Mesenchymal stem cell (in vitro differentiated cells and primary cell): ENCODE measurements at places on chromosomes 12 and 14.
A peak's percentile ranks its signal among the peaks of the same experiment; 100 is the strongest.

DNA sequence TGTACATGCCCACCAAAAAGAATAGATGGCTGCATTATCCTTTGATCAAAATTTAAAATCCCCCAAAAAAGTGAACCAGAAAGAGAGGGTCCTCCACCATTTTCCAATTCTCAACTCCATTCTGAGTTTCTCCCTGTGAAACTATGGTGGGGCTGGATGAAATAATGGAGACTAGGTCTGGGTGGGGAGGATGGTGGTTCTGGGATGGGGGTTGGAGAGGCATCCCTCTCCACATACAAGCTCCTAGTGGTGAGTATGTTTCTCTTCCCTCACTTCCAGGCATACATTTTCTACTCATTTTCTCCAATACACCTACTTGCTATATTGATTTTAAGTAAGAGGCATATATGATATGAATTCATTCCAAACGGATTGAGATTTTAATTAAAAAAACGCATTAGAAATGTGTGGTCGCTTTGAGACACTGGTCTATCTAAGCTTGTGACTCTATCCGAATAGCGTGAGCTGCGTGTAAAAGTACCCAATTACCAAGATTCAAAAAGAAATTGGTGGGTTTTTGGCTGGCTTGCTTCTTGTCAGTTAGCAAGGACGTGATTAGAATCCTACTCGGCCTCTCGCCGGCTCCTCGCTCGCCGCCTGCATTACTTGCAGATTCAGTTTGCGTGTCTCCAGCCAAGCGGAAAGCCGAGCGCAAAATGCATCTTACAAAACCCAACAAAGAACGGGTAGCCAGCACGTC is 3.4 kb downstream of the ASCL1 start:
- no peak overlapping the region for H3K4me3 ChIP-seq
- no peak overlapping the region for H3K27ac ChIP-seq
- peaks cover 90% of the 10 kb centered on the region for H3K27me3 ChIP-seq
- H3K36me3 ChIP-seq = no peaks in the 10 kb centered on the region
- DNase-seq = no peak

DNA sequence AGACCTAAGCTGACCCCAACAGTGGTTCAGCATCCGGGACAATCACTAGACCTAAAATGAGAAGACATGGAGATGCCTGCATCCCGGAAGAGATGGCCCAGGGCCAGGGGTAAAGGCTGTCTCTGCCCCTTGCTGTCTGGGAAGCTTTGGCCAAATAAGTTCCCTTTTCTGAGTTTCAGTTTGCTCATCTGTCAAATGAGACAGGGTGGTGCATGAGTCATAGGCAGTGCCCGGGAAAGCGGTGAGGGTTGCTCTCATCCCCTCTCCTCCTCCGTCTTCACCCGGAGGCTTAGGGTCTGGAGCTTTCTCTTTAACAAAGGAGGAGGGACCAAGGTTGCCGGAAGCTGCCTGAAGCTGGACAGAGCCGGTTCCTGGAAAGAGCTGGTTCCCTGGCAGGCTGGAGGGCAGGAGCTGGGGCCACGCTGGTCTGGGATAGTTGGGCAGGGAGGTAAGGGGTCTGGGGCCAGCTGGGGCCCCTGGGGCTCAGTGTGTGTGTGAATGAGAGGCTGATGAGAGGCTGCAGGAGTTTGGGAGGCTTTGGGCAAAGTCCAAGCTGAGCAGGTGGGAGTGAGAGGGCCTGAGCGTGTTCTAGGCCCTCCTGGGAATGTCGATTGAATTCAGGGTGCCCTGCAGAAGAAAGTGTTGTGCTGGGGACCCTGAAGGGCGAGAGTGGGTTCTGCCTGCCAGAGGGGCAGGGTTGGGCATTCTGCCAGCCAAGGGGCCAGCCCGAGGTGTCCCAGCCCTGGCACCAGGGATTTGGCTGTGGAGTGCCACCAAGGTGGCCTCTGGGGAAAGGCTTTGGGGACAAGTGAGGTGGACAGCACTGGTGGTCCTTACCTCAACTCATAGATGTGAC is at the start of gene SDSL:
Gene SDSL (plus strand): TSS at position 351 of the 856 bp plus-strand sequence. CDS start 5,603 bp downstream, outside the sequence.
- peak within 1 kb of the TSS; percentile 13 for H3K27ac ChIP-seq
- H3K27me3 ChIP-seq = no peaks in the 10 kb centered on the region
- peak within 1 kb of the TSS; percentile 57 for H3K4me3 ChIP-seq

- H3K4me3 ChIP-seq = no peak overlapping the region
- no peaks in the 10 kb centered on the region for H3K4me1 ChIP-seq
- H3K36me3 ChIP-seq = no peaks in the 10 kb centered on the region
- no peak overlapping the region for H3K27ac ChIP-seq
- no peaks in the 10 kb centered on the region for H3K27me3 ChIP-seq
Measured at GRCh38 chr14:67851785-67852410, 32.3 kb downstream of the RAD51B start.

DNA sequence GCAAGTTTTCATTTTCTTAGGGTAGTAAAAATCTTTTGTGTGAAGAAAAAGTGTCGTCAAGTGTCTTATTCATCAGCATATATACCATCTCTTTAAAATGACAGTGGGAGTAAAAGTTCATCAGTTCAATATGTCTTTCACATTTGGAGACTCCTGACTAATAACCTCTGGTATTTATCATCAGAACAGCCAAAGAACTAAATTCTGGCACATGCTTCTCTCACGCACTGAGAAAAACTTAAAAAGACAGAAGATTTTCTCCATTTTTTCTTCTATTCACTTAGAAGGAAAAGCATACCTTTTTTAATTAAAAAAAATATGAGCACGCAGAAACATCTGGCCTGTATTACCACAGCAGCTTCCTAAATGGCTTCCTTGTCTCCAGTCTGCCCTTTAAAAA is 265.7 kb downstream of the AKAP6 start:
- no peak overlapping the region for H3K4me3 ChIP-seq
- H3K36me3 ChIP-seq = no peaks in the 10 kb centered on the region
- peak; percentile 60 for DNase-seq
- H3K27ac ChIP-seq = no peak overlapping the region
- peaks cover 6% of the 10 kb centered on the region for H3K4me1 ChIP-seq

DNA sequence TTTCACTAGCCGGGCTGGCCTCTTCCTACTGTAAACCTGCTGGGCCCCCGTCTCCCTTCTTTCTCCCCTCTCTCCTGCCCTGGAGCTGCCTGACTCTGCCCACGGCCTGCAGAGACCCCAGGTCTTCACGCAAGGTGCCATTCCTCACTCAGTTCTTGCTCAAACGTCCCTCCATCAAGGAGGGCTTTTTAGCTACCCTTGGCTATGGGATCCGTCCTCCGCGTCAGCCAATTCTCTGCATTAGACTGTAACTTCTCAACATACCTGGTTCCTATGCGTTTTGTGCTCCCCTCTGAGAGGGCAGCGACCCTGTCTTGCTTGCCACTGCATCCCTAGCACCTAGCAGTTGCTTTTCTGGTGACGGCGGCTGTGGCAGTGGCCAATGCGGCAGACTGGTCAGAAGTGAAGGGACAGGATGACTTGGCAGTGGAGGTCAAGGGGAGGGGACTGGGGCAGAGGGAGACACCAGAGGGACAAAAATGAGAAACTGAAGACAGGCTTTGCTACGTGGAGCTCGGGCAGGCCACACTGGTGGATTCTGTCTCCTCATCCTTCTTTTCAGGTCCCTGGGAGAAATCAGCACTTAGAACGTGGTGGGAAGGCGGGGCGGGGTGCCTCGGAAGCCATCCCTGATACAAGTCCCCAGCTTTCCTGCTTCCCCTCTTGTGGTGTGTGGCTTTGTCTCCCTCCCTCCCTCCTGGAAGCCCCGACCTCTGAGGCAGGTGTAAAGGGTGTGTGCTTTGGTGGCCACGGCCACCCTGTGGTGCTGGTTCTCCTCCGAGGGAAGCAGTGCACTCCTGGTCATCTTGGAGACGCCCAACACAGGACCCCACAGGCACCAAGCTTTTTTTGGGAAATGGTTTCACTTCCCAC is 1.8 kb downstream of the B3GNT4 start:
- H3K4me1 ChIP-seq = peaks cover 19% of the 10 kb centered on the region
- H3K36me3 ChIP-seq = peaks cover 35% of the 10 kb centered on the region
